Uterus (tissue), 4 donors: ENCODE measurements at places on chromosomes 5 and 9. TPM values are rescaled to one million over a fixed set of nuclear protein-coding genes. Genes with fewer than 3 reads are reported as not detected.

- no peaks in the 10 kb centered on the region for H3K27me3 ChIP-seq
- no peaks in the 10 kb centered on the region for H3K4me1 ChIP-seq
- no peak overlapping the region for H3K4me3 ChIP-seq
- no peaks in the 10 kb centered on the region for H3K36me3 ChIP-seq
- no peak overlapping the region for H3K27ac ChIP-seq
These were observed 63.2 kb upstream of the CTXN3 start for GRCh38 chr5:127585661-127586060.

GRCh38 chr5:111859533-111860270, 102.7 kb upstream of the NREP start:
- no peaks in the 10 kb centered on the region for H3K4me1 ChIP-seq
- H3K4me3 ChIP-seq: no peak overlapping the region
- no peak overlapping the region for H3K27ac ChIP-seq
- DNase-seq: no peak
- no peaks in the 10 kb centered on the region for H3K36me3 ChIP-seq

GRCh38 chr9:4805191-4805918, 12.6 kb downstream of the RCL1 start:
- no peak overlapping the region for H3K27ac ChIP-seq
- H3K36me3 ChIP-seq: no peaks in the 10 kb centered on the region
- DNase-seq: no peak

Gene FAM78A
- 3.3 TPM for total RNA-seq

DNA sequence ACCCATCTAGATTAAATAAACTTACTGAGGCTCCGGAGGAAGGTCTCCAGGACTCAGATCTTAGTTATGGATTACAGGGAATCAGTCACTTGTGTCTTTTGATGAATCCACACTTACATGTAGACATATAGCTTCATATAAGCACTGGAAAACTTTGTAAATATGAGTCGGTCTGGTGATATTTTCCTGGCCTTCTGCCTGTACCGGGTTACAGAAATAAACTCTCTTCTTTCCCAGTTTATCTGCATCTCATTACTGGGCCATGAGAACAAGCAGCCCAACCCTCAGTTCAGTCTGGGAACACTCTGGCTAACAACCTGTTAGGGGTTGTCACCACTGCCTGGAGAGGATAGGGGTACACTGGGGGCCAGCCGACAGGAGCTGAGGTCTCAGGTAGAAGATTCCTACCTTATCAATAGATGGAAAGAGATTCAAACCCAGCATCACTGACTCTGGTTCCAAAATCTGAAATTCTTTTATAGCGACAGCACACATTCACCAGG, 59.1 kb downstream of the THBS4 start:
- H3K4me3 ChIP-seq: no peak overlapping the region
- DNase-seq: no peak
- H3K36me3 ChIP-seq: no peaks in the 10 kb centered on the region
- H3K27ac ChIP-seq: no peak overlapping the region
- H3K4me1 ChIP-seq: no peaks in the 10 kb centered on the region

Gene SGCD
- total RNA-seq: 9.2 TPM

DNA sequence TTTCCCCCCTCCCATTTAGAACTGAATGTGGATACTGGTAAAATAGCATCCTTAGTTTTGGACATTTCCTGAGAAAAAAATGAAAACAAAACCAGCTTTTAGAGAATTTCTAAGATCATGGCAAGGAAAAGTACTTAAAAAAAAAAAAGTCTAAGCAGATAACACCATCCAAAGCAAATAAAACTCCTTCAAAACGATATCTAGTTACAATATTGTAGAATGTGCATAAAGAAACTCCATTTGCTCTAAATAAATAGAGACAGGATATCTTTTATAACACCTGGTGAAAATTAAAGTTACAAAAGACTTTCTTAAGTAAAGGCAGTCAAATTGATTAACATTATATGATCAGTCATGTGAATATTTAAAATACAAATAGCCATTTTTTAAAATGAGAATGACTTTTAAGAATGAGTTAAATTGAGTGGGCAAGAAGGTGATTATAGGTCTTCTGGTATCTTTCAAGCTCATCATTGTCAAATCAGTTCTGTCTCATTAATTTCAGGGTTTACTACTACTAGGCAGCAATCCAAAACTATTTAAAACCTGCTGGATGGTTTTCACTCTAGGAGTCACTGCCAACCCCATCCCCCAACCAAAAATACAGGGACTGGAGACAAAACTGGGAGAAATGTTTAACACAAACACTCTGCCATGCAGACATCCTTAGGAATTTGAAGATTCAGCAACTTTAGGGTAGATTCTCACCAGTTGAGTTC, 382.6 kb downstream of the ADGRV1 start:
- no peaks in the 10 kb centered on the region for H3K4me1 ChIP-seq
- no peak overlapping the region for H3K27ac ChIP-seq
- no peak overlapping the region for H3K4me3 ChIP-seq
- H3K27me3 ChIP-seq: no peaks in the 10 kb centered on the region
- H3K36me3 ChIP-seq: no peaks in the 10 kb centered on the region

GRCh38 chr9:79824265-79824664, 252.5 kb downstream of the TLE4 start:
- no peaks in the 10 kb centered on the region for H3K36me3 ChIP-seq
- H3K27me3 ChIP-seq: no peaks in the 10 kb centered on the region
- H3K27ac ChIP-seq: no peak overlapping the region
- no peak overlapping the region for H3K4me3 ChIP-seq

DNA sequence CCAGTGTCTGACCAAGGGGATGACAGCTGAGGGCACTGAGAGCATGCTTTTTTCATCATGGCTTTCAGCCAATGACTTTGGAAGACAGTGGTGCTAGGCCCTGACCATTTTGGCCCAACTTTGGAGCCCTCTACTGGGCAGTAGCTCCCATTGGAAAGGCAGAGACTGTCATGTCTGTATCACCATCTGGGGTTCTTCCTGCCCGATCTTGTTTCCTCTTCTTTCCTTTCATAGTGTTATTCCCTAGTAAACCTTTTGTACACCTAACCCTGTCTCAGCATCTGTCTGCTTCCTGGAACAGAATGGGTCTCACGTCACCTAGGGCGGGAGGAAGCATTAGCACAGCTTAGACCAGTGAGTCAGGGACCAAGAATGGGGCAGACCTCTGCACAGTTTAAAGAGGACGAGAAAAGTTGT, 97.4 kb upstream of the MAST4 start:
- no peak for DNase-seq
- no peak overlapping the region for H3K4me3 ChIP-seq
- no peaks in the 10 kb centered on the region for H3K36me3 ChIP-seq
- H3K27me3 ChIP-seq: no peaks in the 10 kb centered on the region

- no peak overlapping the region for H3K27ac ChIP-seq
- H3K27me3 ChIP-seq: no peaks in the 10 kb centered on the region
- no peak for DNase-seq
These were observed 113.7 kb downstream of the BAAT start for GRCh38 chr9:101271102-101271501.

DNA sequence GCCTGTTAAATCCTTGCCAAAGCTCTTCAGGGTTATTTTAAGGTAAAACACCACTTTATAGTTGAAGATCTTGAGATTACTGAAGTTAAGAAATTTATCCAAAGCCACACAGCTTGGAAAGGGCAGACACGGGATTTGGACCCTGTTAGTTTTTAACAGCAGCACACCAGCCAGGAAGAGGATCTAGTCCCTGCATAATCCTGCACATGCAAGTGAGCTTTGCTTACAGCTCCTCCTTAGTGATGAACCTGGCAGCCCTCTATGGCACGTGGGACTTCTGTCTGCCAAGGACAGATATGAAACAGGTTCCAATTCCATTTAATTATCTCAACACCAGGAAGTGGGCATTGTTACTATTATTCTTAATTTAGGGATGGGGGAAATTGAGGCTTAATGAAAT, 108.7 kb downstream of the TRIM32 start:
- no peak overlapping the region for H3K4me3 ChIP-seq
- no peaks in the 10 kb centered on the region for H3K4me1 ChIP-seq
- H3K27me3 ChIP-seq: no peaks in the 10 kb centered on the region
- no peak for DNase-seq
- no peaks in the 10 kb centered on the region for H3K36me3 ChIP-seq

Gene IFNA2
- total RNA-seq: not detected

GRCh38 chr9:6552498-6553121, 92.9 kb downstream of the GLDC start:
- H3K4me3 ChIP-seq: no peak overlapping the region
- no peaks in the 10 kb centered on the region for H3K27me3 ChIP-seq
- no peak overlapping the region for H3K27ac ChIP-seq
- DNase-seq: no peak
- no peaks in the 10 kb centered on the region for H3K36me3 ChIP-seq
- H3K4me1 ChIP-seq: no peaks in the 10 kb centered on the region

- no peak overlapping the region for H3K27ac ChIP-seq
- H3K4me1 ChIP-seq: no peaks in the 10 kb centered on the region
- H3K4me3 ChIP-seq: no peak overlapping the region
- no peaks in the 10 kb centered on the region for H3K27me3 ChIP-seq
These were observed 4.1 kb downstream of the KIF4B start for GRCh38 chr5:155017610-155018009.

Gene SHOC1
- total RNA-seq: not detected

- H3K4me1 ChIP-seq: no peaks in the 10 kb centered on the region
- H3K27me3 ChIP-seq: no peaks in the 10 kb centered on the region
- no peak for DNase-seq
- H3K27ac ChIP-seq: peak overlapping the region; percentile 53
These were observed 413.5 kb downstream of the NFIB start for GRCh38 chr9:13900449-13900848.

DNA sequence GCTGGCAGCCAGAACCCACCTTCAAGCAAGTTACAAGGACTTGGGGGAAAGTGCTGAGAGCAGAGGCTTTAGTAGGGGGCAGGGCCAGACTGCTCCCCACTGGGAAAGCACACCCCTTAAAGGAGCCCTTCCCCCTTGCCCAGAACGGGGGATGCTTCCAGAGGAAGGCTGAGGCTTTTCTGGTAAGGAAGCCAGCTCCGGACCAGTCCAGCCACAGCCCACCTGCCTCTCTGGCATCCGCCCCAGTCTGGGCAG, 4.2 kb upstream of the DPM2 start:
- H3K4me3 ChIP-seq: no peak overlapping the region
- no peaks in the 10 kb centered on the region for H3K36me3 ChIP-seq
- H3K27ac ChIP-seq: peak overlapping the region; percentile 75
- no peak for DNase-seq

- DNase-seq: no peak
- no peak overlapping the region for H3K27ac ChIP-seq
- H3K4me3 ChIP-seq: no peak overlapping the region
- no peaks in the 10 kb centered on the region for H3K36me3 ChIP-seq
- no peaks in the 10 kb centered on the region for H3K4me1 ChIP-seq
These were observed 43.5 kb downstream of the NAA35 start for GRCh38 chr9:85984457-85984856.

- H3K36me3 ChIP-seq: no peaks in the 10 kb centered on the region
- H3K4me3 ChIP-seq: no peak overlapping the region
- no peaks in the 10 kb centered on the region for H3K27me3 ChIP-seq
- H3K4me1 ChIP-seq: no peaks in the 10 kb centered on the region
These were observed 37.4 kb downstream of the MEGF9 start for GRCh38 chr9:120676767-120677402.

DNA sequence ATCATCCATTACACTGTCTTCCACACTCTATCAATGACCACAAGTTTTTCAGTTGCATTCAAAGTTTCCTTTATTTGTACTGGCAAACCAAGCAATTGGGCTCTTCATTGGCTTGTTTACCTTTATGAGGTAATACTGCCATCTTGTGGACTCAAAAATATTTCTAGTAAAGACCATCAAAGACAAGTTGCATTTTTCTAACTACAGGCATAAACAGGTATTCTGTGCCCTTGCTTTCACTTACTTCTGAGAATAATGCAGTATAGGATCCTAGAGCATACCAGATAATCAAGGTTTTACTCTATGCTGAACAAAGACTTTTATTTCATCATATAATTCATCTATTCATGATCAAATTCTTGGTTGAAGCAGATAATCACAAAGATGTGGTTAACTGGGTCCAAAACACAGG, 173.7 kb upstream of the POU5F2 start:
- no peaks in the 10 kb centered on the region for H3K36me3 ChIP-seq
- H3K27me3 ChIP-seq: no peaks in the 10 kb centered on the region
- H3K27ac ChIP-seq: no peak overlapping the region

- H3K27ac ChIP-seq: no peak overlapping the region
- no peaks in the 10 kb centered on the region for H3K36me3 ChIP-seq
- peaks cover 31% of the 10 kb centered on the region for H3K27me3 ChIP-seq
These were observed 87.1 kb downstream of the ANXA2R start for GRCh38 chr5:42953041-42953440.

DNA sequence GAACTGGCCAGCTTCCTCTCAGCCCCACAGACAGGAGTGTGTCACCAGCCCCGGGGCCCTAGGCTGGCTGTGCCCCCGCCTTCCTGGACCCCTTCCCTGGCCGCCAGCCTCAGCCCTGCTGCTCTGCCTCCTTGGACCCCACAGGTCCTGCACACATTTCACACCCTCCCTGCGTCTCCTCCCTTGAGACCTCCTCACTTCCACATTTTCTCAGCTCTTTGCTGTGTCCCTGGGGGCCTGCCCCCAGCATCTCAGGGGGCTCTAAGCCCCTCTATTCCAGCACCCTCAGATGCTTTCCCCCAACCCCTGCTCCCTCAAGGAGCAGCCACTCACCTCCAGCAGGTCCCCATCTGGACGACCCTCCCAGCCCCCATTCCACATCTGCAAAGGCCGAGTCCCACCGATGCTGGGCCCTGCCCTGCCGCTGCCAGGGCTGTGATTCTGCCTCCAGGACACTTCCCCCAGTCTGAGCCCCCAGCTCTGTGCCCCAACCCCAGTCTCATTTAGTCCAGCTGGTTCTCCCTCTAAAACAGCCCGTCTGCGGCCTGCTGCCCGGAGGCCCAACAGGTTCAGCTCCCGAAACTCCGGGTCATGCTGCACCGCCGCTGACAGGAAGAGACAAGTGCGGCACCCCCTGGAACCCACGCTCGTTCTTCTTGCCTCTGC, 4.2 kb downstream of the SLC34A3 start:
- no peaks in the 10 kb centered on the region for H3K27me3 ChIP-seq
- no peak overlapping the region for H3K27ac ChIP-seq
- no peaks in the 10 kb centered on the region for H3K4me1 ChIP-seq
- H3K36me3 ChIP-seq: no peaks in the 10 kb centered on the region
- no peak for DNase-seq
- H3K4me3 ChIP-seq: no peak overlapping the region

GRCh38 chr5:104267320-104268015, 704.9 kb upstream of the NUDT12 start:
- H3K27me3 ChIP-seq: no peaks in the 10 kb centered on the region
- DNase-seq: no peak
- H3K27ac ChIP-seq: no peak overlapping the region
- H3K4me3 ChIP-seq: no peak overlapping the region
- H3K36me3 ChIP-seq: no peaks in the 10 kb centered on the region
- H3K4me1 ChIP-seq: no peaks in the 10 kb centered on the region

- no peak for DNase-seq
- H3K36me3 ChIP-seq: no peaks in the 10 kb centered on the region
- H3K4me1 ChIP-seq: no peaks in the 10 kb centered on the region
- no peak overlapping the region for H3K27ac ChIP-seq
- H3K27me3 ChIP-seq: no peaks in the 10 kb centered on the region
These were observed 180.0 kb upstream of the DMAC1 start for GRCh38 chr9:7979611-7980010.

Gene RFESD
- total RNA-seq: 2.8 TPM

Gene SLC46A2
- not detected for total RNA-seq

GRCh38 chr5:33146881-33147280, 293.9 kb upstream of the TARS1 start:
- no peak for DNase-seq
- no peak overlapping the region for H3K27ac ChIP-seq
- no peak overlapping the region for H3K4me3 ChIP-seq
